GM18507 (cell line): ENCODE measurements at places on chromosomes 13 and 19.
A peak's percentile ranks its signal among the peaks of the same experiment; 100 is the strongest.

DNA sequence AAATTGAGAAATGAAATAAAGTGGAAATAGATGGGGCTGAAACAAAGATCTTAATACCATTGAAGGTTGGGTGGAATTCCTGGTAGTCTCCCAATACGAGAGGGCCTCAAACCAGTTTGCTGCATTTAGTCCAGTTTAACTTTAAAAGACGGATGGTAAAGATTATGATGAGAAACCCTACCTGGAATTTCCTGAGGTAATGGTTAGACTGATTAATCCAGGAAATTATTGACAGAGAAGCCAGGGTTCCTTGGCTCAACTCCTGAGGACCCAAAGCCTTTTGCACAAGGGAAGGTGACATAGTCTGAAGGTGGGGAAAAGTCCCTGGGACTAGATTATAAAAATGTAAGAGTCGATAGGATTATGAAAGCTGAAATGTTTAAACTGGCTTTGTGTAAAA is 133.2 kb upstream of the SLITRK5 start:
- DNase-seq: no peak

GRCh38 chr19:15210323-15210781 is 9.6 kb upstream of the NOTCH3 start:
- no peak for DNase-seq

- DNase-seq: no peak
These were observed 552.1 kb downstream of the DCT start for GRCh38 chr13:93927431-93927830.

- DNase-seq: no peak
These were observed 11.6 kb upstream of the CFAP97D2 start for GRCh38 chr13:114167426-114167825.

DNA sequence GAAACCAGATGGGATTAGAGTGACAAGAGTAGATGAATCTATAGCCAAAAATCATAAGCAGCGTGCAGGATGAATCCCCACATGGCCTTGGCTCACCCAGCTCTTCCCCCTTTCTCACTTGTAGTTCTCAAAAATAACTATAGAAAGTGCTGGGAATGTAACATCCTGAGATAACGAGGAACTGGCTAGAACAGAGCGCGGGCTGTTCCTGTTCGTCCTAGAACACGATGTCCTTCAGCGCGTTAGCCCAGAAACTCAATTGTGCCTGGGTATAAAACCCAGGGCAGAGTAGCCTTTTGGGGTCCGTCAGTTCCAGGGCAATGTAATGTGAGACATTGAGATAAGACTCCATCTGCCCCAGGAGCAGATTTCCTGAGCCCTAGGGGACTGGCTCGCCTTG is 326.2 kb downstream of the TSHZ3 start:
- DNase-seq: no peak

- no peak for DNase-seq
These were observed 307.0 kb downstream of the UQCRFS1 start for GRCh38 chr19:28905996-28906395.

DNA sequence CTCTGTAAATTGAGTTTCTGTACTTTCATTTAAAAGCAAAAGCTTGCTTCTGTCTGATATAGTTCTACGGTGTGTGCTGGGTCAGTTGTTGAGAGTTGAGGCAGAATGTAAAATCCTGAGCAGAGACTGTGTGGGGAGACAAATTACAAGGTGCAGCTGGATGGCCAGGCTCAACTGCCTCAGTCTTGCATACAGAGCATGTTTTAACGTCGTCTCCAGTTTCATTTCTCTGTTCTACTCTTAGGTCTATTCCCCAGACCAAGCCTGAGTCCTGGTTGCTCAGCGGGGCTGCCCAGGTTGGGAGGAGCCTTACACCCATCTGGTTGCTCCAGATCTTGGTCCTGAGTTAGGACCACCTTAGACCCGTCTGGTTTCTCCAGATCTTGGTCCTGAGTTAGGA is 54.4 kb upstream of the MEDAG start:
- no peak for DNase-seq

DNA sequence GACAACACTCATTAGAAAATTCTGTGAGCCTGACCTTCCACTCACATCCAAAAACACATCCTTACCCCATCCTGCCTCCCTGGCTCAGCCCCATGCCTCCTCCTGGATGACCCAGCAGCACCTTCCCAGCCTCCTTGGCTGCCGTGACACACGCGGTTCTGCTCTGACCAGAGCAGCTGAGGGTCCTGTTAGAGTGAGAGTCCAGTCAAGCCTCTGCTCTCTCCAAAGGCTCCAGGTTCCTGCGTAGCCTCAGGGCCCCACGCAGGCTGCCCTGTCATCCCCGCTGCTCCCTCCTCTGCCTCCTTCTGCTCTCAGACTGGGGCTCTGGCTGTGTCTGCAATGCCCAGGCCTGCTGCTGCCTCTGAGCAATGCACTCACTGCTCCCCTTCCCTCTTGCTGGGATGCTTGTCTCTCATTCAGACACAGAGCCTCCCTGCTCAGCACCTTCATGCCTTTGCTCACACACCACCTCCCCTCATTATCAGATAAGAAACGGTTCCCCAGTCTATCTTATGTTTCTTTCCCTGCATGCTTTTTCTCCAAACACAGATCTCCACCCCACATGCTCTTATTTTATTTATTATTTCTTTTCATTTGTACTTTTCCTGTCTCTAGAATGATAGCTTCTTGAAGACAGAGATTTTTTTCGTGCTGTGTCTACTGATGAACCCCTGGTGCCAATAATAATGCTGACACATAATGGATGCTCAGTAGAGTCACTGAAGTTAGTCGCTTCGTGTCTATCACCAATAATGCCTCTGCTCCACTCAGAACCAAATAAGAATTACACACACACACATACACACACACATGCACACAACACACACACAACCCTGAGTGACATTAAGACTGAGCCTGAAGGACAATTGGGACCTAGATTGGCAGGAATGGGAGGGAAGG is 10.2 kb upstream of the SIGLEC6 start:
- DNase-seq: no peak

DNA sequence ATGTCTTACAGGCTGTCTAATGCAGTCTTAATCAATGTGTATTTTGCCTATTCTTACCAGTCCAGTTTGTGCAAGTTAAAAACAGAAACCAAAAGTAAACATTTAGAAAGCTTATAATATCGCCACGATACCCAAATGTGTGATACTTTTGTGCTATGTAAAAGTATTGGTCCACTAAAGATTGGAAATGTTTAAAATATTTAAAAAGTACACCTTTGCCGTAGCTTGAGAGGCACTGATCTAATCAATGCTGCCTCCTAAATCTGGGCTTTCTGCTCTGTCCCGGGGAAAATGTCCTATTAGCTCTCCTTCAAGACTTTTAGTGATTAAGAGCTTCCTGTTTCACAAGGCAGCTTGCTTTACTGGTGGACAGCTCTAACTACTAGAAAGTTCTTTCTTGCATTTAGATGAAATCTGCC is 64.7 kb downstream of the DNAJC15 start:
- no peak for DNase-seq

DNA sequence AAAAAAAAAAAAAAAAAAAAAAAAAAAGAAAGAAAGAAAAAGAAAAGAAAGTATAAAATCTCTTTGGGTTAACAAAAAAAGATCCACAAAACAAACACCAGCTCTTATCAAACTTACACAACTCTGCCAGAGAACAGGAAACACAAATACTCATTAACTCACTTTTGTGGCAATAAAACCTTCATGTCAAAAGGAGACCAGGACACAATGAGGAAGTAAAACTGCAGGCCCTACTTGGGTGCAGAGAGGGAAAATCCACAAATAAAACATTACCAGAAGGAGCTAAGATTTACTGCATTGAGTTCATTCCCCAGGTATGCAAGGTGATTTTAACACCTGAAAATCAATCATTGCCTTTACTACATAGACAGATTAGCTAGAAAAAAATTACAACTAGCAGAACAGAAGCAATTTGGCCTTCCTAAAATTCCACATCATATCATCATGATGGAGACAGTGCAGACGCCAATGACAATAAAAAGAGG is 9.6 kb upstream of the CEACAM5 start:
- peak; percentile 48 for DNase-seq

GRCh38 chr13:75341028-75341427 is 140.9 kb downstream of the TBC1D4 start:
- DNase-seq: peak; percentile 32

DNA sequence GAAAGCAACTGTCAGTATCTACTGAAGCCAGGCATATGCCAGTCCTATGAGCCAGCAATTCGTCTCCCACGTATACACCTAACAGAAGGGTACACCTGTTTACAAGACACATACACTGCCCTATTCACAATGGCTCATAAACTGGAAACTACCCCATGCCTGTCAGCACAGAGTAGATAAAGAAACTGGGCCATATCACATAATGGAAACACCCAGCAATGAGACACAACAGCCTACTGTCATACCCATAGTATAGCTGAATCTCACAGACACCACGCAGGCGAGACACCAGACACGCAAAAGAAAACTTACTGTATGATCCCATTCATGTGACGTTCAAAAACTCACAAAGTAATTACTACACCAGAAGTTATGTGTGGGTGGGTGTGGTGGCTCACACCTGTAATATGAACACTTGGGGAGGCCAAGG is 15.7 kb downstream of the NOSIP start:
- DNase-seq: no peak

- no peak for DNase-seq
These were observed 9.7 kb downstream of the SUPT20H start for GRCh38 chr13:37049810-37050209.

DNA sequence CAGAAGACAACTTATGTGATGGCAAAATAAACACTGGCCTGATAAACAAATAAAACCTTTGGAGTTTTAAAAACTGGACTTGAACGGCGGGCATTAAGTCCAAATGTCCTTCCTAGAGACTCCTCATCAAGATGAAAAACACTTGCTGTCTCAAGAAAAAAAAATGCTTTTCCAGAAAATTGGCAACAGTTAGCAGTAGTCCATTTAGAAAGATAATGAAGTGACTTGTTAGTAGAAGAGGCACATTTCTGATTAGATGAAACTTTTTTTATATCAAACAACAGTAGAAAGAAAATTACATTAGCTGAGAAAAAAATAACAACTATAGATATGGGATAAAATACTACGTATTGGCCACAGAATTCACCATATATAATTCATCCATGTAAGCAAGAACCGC is 1750.7 kb upstream of the PCDH20 start:
- no peak for DNase-seq

DNA sequence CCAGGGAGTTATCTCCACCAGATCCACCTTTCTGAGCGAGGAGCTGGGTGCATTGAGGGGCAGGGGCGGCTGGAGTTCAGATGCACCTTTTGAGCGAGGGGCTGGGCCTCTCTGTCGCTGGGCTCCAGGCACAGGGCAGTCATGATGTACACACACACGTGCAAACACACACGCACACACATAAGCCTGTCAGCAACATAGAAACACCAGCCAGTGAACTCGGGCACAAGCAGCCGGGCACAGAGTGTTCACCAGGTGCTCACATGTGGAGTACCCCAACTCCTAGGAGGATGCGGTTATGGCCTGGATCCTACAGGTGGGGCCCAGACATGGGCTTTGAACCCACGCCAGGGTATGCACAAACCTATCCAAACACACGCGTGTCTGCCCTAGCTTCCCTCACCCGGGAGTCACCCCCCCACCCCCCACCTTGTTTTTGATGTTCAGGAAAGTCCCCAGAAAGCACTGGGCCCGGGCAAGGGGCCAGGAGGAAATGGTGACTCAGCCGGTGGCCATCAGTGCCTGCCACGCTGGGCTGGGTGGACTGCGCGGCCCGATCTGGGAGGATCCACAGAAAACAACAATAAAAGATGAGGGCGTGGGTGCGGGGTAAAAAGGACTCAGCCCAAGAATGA is 13.3 kb downstream of the ARRDC2 start:
- no peak for DNase-seq

DNA sequence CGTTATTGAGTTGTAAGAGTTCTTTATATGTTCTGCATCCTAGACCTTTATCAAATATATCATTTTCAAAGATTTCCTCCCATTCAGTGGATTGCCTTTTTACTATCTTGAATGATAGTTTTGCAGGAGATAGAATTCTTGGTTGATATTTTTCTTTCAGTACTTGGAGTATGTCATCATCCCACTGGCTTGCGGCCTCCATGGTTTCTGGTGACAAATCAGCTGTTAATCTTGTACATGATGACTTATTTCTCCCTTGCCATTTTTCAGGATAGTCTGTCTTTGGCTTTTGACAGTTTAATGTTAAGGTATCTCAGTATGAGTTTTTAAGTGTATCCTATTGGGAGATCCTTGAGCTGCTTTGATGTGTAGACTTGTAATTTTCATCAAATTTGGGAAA is 8.5 kb downstream of the ZNF557 start:
- DNase-seq: no peak

DNA sequence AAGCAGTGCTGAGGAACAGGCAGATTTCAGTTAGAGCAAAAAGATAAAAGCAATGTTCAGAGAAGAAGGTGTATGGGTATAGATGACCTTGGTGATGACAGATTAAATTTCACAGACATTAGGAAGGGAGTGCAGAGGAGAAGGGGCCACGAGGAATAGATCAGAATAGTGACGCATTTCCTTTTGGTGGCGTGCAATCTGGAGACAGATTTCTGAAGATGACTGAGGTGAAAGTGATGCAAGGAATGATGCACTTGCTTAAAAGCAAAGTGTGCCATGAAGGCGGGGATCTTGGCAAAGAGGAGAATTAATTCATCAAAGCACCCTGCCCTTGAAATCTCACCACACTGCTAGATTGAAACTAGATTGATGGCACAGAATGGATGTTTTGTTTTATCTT is 202.4 kb downstream of the ITGBL1 start:
- DNase-seq: no peak

- DNase-seq: no peak
These were observed 11.6 kb downstream of the TMPRSS9 start for GRCh38 chr19:2371656-2372055.

- no peak for DNase-seq
These were observed 133.0 kb upstream of the FRY start for GRCh38 chr13:31898378-31899071.
